T-helper 1 cell (primary cell): ENCODE measurements at places on chromosomes 12 and 14.

DNA sequence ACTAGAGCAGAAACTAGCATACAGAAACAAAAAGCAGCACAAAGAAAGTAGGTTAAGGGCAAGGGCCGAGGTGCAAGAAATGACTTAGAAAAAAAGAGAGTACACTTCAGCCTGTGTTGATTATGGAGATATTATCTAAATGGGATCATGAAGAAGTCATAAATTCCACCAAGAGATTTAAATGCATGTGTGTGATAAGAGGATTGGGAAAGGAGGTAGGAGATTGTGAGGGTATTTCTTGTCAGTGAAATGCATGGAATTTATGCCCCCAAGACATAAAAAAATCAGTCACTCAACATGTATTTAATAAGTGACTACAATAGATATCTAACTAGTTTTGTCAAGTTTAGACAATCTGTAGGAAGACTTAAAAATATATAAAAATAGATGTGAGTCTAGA is 976.2 kb upstream of the LRFN5 start:
- DNase-seq: no peak

GRCh38 chr12:78494911-78495310 is 369.7 kb upstream of the SYT1 start:
- no peak for DNase-seq

DNA sequence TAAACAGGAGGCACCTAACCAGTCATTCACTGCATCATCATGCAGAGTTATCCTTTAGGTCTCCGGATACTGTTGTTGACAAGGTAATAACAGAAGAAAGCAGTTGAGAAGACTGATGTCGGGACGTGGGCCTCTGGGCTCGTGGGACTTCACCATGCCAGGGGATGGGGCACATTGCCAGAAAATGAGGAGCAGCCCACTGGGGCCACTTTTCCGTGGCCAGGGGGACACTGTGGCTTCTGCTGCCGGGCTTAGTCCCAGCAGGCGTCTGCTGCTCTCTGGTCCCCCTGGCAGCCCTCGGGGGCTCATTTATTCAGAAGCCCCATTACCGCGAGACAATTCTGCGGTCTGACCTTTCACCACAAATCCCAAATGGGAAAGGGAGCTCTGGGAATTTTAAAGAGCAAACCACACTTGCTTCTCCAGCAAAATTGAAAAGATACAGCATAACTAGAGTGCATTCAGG is 201.2 kb downstream of the DAD1 start:
- DNase-seq: no peak

- DNase-seq: no peak
Observed at GRCh38 chr12:127625176-127625771, 641.7 kb upstream of the TMEM132C start.
